ENCODE measurements at places on chromosomes 5 and 9.
A peak's percentile ranks its signal among the peaks of the same experiment; 100 is the strongest.

- H3K36me3 ChIP-seq: no peaks in the 10 kb centered on the region
- H3K27me3 ChIP-seq: no peaks in the 10 kb centered on the region
- DNase-seq: no peak
- no peak overlapping the region for H3K4me3 ChIP-seq
Measured at GRCh38 chr5:172906888-172907287, 52.3 kb upstream of the RPL26L1 start.

DNA sequence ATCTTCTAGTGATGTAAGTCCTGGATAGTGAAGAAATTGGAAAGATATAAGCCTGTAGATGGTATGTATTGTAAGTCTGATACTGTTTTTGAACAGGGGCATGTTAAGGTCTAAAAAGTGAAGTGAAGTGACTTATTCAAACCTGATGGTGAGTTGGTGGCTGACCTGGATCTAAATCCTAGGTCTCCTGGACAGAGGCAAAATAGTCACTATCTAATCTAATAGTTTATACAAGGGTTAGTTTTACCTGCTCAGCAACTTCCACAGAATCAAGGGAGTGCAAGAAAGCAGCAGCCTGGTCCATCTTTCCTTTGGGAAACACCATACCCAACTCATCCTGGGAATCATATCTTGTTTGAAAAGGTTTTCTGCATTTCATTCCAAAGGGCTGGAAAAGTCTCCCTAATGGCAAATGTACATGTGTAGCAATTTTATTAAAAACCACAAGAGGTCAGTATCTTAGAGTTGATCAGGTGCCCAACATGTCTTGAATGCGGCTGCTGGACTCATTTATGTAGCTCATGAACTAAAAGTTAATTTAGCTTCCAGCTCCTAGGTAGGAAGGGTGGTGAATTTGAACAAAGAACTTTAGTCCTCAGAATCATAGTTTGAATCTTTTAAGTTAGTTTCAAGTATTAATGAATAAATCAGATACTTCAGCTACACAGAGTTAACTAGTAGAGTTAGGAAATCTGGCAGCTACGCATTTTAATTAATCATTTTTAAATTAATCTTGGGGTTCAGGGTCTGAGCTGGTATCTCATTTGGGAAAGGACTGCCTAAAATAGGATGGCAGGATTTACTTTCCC, 26.0 kb downstream of the SKP2 start:
- H3K27ac ChIP-seq: no peak overlapping the region
- H3K36me3 ChIP-seq: peaks cover 10% of the 10 kb centered on the region
- no peaks in the 10 kb centered on the region for H3K4me1 ChIP-seq
- DNase-seq: peak; percentile 54

- no peaks in the 10 kb centered on the region for H3K27me3 ChIP-seq
- H3K36me3 ChIP-seq: no peaks in the 10 kb centered on the region
- H3K27ac ChIP-seq: no peak overlapping the region
- H3K4me1 ChIP-seq: no peaks in the 10 kb centered on the region
- DNase-seq: no peak
- H3K4me3 ChIP-seq: no peak overlapping the region
Measured at GRCh38 chr9:74035786-74036185, 461.3 kb upstream of the RORB start.

GRCh38 chr9:14107977-14108376, 206.0 kb downstream of the NFIB start:
- H3K36me3 ChIP-seq: peaks cover 10% of the 10 kb centered on the region
- H3K27ac ChIP-seq: peak overlapping the region; percentile 78
- no peaks in the 10 kb centered on the region for H3K27me3 ChIP-seq
- H3K4me1 ChIP-seq: peaks cover 18% of the 10 kb centered on the region
- H3K4me3 ChIP-seq: no peak overlapping the region

- H3K4me1 ChIP-seq: peaks cover 54% of the 10 kb centered on the region
- no peak overlapping the region for H3K4me3 ChIP-seq
- peak; percentile 34 for DNase-seq
- H3K27me3 ChIP-seq: no peaks in the 10 kb centered on the region
Measured at GRCh38 chr5:14036947-14037346, 92.5 kb upstream of the DNAH5 start.

DNA sequence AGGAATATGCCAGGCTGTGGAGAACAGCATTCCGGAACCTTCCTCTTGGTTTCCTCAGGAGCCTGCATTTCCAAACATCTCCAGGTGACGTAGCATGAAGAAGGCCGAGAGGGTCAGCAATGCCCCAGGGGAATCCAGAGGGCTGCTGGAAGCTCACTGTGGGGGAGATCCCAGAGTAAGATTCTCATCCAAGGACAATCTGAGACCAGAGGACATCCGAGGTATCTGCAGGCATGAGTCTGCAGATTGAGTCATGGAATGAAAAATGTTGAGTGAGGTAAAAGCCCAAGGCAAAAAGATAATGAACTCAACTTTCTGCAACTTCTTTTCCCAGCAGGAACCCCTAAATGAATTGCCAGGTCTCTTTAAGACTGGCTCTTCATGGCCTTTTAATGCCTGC, 73.5 kb downstream of the KIF4B start:
- peaks cover 11% of the 10 kb centered on the region for H3K4me1 ChIP-seq
- H3K27ac ChIP-seq: no peak overlapping the region
- no peak for DNase-seq
- no peak overlapping the region for H3K4me3 ChIP-seq
- no peaks in the 10 kb centered on the region for H3K36me3 ChIP-seq

GRCh38 chr5:147446523-147446922, 63.3 kb downstream of the DPYSL3 start:
- DNase-seq: no peak
- no peaks in the 10 kb centered on the region for H3K36me3 ChIP-seq
- no peaks in the 10 kb centered on the region for H3K27me3 ChIP-seq
- H3K4me1 ChIP-seq: no peaks in the 10 kb centered on the region

GRCh38 chr9:127546125-127546832, 65.8 kb upstream of the STXBP1 start:
- H3K4me3 ChIP-seq: no peak overlapping the region
- DNase-seq: peak; percentile 37
- no peaks in the 10 kb centered on the region for H3K27me3 ChIP-seq
- peak overlapping the region; percentile 34 for H3K27ac ChIP-seq
- H3K4me1 ChIP-seq: peaks cover 39% of the 10 kb centered on the region

DNA sequence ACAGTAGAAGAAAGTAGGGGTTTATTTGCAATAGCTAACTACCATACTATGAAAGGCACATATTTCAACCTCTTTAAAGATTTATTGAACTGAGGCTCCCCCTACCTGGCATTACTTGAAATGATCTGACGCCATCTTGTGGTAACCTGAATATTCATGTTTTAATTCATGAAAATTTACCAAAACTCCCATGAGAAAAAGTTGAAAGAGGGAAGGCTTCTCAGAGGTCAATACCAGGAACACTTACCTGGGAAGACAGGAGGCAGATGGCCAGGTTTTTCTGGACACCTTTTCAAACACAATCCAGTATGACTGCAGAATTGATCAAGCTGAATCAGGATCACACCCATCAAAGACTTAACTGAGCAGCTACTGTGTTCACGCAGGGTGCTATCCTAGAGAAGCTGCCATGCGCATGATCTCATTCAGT, 9.4 kb downstream of the PRELID2 start:
- H3K27ac ChIP-seq: no peak overlapping the region
- H3K4me3 ChIP-seq: no peak overlapping the region
- DNase-seq: peak; percentile 56
- H3K27me3 ChIP-seq: no peaks in the 10 kb centered on the region
- no peaks in the 10 kb centered on the region for H3K36me3 ChIP-seq

- H3K36me3 ChIP-seq: no peaks in the 10 kb centered on the region
- H3K4me3 ChIP-seq: peak overlapping the region; percentile 91
- no peaks in the 10 kb centered on the region for H3K27me3 ChIP-seq
- no peak for DNase-seq
- H3K4me1 ChIP-seq: peaks cover 18% of the 10 kb centered on the region
- H3K27ac ChIP-seq: peak overlapping the region; percentile 85
Measured at GRCh38 chr5:134177369-134178095, 782 bp upstream of the SKP1 start.

DNA sequence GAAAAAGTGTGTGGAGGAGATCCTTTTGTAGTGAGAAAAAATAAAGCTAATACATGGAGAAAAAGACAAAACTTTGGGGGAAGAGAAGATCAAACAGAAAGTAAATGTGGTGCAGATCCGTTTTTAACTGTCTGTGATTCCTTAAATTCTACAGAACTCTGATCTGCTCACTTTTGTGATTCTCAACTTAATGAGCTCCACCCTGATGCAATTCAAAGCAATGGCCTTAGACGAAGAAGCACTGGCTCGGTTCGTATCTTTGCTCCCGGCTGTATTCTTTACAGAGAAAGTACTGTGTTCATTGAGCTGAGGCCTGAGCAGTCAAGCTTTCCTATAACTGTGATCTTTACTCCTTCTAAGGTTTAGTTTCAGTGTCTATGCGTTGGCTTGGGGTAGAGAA, 453.4 kb downstream of the DMAC1 start:
- H3K27ac ChIP-seq: no peak overlapping the region
- no peak for DNase-seq
- H3K4me1 ChIP-seq: no peaks in the 10 kb centered on the region

DNA sequence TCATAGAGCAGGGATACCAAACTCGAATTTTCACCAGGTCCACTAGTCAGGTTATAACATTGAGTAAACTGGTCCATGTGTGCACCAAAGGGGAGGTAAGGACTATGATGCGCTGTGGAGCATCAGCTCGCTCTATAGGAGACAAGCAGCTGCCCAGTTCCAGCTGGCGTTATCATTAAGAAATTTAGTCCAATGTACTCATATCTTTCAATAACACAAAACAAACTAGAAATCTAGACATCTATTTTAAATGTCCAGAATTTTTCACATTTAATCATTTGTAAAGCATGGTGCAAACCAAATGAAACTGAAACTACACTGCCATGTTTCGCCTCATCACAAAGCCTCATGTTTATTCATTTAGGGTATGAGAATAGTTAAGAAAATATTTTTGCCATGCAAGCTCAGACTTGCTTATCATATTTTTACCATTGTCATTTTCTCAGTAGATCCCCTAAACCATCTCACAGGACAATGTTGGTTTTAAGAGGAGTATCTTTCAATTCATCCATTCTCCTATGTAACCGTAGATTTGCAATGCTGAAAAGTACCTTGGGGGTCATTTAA, 50.9 kb downstream of the ZNF474 start:
- peaks cover 36% of the 10 kb centered on the region for H3K4me1 ChIP-seq
- no peaks in the 10 kb centered on the region for H3K27me3 ChIP-seq
- H3K4me3 ChIP-seq: no peak overlapping the region

DNA sequence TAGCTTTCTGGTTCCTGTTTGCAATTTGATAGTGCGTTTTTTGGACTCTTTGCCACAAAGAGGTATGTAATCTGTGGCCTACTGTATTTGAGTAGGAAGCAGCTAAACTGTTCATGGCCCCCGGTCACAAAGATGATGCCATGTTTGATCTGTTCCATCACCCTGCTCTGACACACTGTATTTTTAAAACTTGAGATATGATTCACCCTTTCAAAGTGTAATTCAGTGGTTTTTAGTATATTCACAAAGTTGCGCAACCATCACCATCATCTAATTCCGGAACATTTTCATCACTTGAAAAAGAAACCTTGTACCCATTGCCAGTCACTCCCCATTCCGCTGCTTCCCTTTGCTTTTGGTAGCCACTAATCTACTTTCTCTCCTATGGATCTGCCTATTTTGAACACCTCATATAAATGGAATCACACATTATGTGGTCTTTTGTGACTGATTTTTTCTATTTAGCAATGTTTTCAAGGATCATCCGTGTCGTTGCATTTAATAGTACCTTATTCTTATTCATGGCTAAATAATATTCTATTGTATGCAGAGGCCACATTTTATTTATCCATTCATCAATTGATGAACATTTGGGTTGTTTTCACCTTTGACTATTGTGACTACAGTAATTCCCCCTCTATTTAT, 141.6 kb downstream of the NR3C1 start:
- H3K27ac ChIP-seq: peak overlapping the region; percentile 53
- H3K36me3 ChIP-seq: no peaks in the 10 kb centered on the region
- no peak for DNase-seq
- no peaks in the 10 kb centered on the region for H3K27me3 ChIP-seq
- no peaks in the 10 kb centered on the region for H3K4me1 ChIP-seq
- no peak overlapping the region for H3K4me3 ChIP-seq

GRCh38 chr9:114696814-114697544, 15.0 kb upstream of the TEX48 start:
- no peak overlapping the region for H3K4me3 ChIP-seq
- DNase-seq: no peak
- H3K36me3 ChIP-seq: no peaks in the 10 kb centered on the region
- H3K27me3 ChIP-seq: no peaks in the 10 kb centered on the region
- no peak overlapping the region for H3K27ac ChIP-seq

DNA sequence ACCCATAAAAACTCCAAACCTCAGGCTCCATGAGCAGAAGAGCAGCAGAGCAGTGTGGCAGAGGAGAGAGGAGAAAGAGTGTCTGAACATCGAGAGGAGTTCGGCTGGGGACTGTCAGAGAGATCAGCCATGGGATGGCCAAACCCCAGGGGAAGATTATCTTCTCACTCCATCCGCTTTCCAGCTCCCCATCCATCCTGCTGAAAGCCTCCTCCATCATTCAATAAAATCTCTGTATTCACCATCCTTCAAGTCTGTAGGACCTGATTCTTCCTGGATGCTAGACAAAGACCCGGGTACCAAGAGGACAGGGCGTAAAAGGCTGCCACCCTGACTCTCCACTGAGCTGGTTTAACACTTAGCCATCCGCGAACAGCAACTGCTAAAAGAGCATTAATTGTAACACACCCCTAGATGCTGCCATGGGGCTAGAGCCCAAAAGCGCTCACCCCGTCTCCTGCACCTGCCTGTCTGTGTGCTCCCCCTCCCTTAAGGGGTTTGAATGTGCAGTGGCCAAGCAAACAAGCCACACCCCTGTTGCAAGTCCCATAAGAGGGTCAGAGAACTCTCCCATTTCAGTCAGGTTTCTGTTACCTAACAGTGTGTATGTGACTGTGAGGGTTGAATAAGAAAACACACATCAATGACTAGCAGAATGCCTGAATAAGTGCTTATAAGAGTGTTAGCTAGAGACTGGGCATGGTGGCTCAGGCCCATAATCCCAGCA, 13.9 kb upstream of the SELENOP start:
- no peak for DNase-seq
- H3K27me3 ChIP-seq: peaks cover 2% of the 10 kb centered on the region
- no peaks in the 10 kb centered on the region for H3K36me3 ChIP-seq
- no peak overlapping the region for H3K4me3 ChIP-seq
- no peak overlapping the region for H3K27ac ChIP-seq
- H3K4me1 ChIP-seq: no peaks in the 10 kb centered on the region

GRCh38 chr5:112245656-112246055, 173.4 kb downstream of the EPB41L4A start:
- H3K4me1 ChIP-seq: no peaks in the 10 kb centered on the region
- H3K27me3 ChIP-seq: no peaks in the 10 kb centered on the region
- H3K4me3 ChIP-seq: no peak overlapping the region
- peaks cover 3% of the 10 kb centered on the region for H3K36me3 ChIP-seq
- H3K27ac ChIP-seq: no peak overlapping the region

DNA sequence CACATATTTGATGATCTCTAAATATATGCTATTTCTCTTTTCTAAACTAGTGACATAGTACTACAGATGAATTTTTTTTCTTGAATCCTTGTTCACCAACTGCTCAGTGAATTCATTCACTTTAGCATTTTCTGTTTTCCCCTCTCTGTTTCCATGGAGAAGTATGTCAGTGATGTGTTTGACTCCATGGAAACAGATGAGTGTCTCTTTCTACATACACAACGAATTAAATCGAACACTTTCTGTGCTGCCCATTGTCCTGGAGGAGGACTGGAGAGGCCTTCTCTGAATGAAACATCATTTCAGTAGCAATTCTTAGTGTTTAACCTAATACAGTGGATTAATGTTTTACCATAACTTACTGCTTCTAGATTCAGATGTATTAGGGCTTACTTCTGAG, 9.5 kb downstream of the INVS start:
- H3K4me1 ChIP-seq: no peaks in the 10 kb centered on the region
- no peak overlapping the region for H3K27ac ChIP-seq
- no peak for DNase-seq
- H3K36me3 ChIP-seq: peaks cover 7% of the 10 kb centered on the region
